ENCODE measurements at places on chromosomes 13 and 19. TPM values are rescaled to one million over a fixed set of nuclear protein-coding genes. Genes with fewer than 3 reads are reported as not detected.

Gene DOHH
- polyA plus RNA-seq: 6.2 TPM

Gene GAPDHS
- not detected for polyA plus RNA-seq

Gene DLEU7
- polyA plus RNA-seq: not detected

- DNase-seq: no peak
Measured at GRCh38 chr19:44617110-44617880, 3.9 kb downstream of the IGSF23 start.

GRCh38 chr13:46759846-46760245 lies 37.1 kb downstream of the ESD start:
- no peak for DNase-seq

GRCh38 chr13:51440381-51440780 lies 12.5 kb downstream of the INTS6 start:
- no peak for DNase-seq

- DNase-seq: no peak
Measured at GRCh38 chr13:101730420-101731000, 278.0 kb downstream of the ITGBL1 start.

- no peak for DNase-seq
Measured at GRCh38 chr19:33300894-33301143, 1.5 kb downstream of the CEBPA start.
